Right cardiac atrium (tissue), 5 donors: ENCODE measurements at places on chromosomes 16 and 17. TPM values are rescaled to one million over a fixed set of nuclear protein-coding genes. Genes with fewer than 3 reads are reported as not detected.

The SLC5A11 gene
- total RNA-seq: not detected

The SMIM5 gene
- total RNA-seq: 8.5 TPM

The RCVRN gene
- 0.34 TPM for total RNA-seq

GRCh38 chr16:86222965-86223551, 287.3 kb upstream of the FOXF1 start:
- no peak for DNase-seq

DNA sequence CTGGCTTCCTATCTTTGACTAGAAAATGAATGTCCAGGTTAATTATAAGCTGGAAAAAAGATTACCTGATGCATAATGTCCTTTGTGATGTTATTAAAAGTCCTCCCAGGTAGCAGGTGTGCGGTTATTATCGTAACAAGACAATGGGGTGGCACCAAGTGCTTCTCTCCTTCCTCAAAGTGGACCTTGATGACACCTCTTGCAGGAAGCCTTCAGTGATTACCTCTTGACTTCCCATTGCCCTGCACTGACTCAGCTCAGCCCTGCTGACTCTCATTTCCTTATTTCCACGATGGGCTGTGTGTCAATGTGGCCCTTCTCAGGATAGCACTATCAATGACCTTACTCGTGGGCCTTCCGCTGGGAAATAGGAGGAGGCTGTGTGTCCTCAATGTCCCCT, 477.4 kb upstream of the CCL2 start:
- DNase-seq: no peak

- no peak for DNase-seq
Observed at GRCh38 chr17:48013876-48014594, 23.6 kb downstream of the COPZ2 start.
